Panc1 (cell line): ENCODE measurements at places on chromosomes 1 and 21.
A peak's percentile ranks its signal among the peaks of the same experiment; 100 is the strongest.

DNA sequence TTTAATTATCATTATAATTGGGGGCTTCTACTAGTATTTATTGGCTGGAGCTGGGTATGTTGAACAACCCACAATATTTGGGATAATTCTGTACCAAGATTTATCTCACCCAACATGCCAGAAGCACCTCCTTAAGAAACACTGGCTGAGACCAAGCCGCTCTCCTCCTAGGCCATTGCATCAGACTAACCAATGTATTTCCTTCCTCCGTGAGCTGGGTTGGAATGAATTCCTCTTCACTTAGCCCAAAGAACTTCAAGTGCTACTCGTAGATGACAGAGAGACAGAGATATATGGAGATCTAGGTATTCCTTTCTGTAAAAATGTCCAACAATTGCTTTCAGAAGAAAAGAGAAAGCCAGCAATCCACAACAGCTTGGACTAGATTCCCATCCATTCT is 87.2 kb upstream of the ETS2 start:
- DNase-seq = no peak

GRCh38 chr1:14263671-14264070 is 334.8 kb upstream of the KAZN start:
- no peak for DNase-seq

DNA sequence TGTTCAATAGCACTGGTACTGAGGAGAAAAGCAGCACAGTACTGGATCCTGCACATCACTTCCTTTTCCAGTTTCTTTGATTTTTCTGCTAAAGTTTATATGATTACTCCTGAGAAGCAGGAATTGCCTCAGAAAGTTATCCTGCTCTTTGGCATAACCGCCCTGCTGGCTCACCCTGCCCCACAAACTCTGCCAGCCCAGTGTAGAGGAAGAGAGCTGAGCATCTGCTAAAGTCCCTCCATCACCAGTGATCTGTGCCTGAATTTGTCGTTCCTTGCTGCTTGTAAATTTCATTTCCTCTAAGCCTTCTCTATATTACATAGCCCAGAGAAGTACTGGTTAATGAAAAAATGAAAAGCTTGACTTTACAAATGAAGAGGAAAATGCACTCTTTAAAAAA is 87.0 kb upstream of the C1orf21 start:
- DNase-seq = no peak

DNA sequence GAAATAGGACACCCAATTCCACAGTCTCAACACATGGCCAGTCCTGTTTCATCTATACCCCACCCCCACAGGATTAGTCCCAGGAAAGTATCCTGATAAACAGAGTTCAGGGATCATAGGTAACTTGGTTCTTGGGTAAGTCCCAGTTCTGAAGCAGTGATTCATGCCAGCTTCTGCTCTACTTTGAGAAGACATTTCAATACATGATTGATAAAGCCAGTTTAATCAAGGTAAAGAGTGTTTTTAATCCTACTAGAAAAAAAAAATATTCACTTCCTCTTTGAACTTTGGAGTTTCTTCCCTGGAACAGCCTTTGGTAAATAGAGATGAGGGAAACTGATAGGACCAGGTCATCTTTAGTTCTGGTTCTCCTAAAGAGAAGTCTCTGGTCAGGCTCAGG is 142.4 kb downstream of the TLR5 start:
- no peak for DNase-seq

DNA sequence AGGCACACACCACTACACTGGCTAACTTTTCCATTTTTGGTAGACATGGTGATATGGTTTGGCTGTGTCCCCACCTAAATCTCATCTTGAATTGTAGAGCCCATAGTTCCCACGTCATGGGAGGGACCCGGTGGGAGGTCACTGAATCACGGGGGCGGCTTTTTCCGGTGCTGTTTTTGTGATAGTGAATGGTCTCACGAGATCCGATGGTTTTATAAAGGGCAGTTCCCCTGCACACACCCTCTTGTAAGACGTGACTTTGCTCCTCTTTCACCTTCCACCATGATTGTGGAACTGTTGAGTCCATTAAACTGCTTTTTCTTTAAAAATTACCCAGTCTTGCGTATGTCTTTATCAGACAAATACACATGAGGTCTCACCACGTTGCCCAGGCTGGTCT is 1.3 kb upstream of the FTCD start:
- DNase-seq = no peak

DNA sequence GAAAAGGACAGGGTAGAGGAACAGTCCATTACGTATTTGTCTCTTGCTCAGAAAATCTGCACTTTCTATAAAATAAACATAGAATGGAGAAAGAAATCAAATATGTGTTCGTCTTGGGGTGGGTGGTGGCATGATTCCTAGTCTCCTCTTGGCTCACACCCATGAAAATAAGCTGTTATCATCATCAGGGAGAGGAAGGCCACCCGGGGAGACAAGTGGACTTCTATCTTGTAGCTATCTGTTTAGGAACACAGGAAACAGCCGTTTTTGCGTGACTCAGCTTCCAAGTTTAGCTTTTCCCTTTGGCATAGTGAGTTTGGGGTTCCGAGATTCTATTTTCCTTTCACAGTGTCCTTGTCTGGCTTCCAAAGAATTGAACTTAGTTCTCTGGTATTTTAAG is 622.3 kb downstream of the PTPRU start:
- DNase-seq = no peak

DNA sequence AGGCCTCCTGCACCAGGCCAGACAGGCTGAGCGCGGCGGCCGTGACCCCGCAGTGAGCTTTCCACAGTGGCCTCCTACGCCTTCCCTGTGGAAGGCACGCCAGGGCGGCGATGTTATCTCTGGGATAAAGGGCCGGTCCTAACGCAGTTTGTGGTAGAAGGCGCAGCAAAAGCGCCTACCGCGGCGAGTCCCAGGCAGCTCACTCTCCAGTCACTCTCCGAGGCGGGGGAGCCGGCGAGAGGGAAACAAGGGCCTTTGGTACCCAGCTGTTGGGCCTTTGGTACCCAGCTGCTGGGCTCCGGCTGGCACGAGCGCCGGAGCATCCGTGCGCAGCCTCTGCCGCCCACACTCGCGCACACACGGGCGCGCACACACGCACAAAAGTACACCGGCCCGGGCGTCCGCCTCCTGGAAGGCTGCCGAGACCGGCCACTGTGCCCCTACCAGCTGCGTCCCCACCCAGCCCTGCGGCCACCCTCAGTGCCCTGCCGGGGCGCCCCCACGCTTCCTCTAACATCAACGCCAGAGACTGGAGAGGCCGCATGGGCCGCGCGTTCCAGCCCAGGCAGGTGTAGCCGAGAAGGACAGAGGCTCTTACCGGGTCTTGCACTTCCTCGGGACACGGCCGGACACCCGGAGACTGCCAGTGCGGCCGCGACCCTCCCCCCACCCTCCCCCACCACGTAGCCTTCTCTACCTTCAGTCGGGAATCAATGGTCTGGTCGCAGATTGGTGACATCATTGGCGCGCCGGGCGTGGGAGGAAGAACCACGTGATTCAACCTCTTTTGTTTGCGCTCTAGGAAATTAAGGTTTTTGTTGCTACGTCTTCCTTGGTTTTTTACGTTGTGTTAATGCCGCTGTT is 19.5 kb upstream of the ADAR start:
- DNase-seq = peak; percentile 71

DNA sequence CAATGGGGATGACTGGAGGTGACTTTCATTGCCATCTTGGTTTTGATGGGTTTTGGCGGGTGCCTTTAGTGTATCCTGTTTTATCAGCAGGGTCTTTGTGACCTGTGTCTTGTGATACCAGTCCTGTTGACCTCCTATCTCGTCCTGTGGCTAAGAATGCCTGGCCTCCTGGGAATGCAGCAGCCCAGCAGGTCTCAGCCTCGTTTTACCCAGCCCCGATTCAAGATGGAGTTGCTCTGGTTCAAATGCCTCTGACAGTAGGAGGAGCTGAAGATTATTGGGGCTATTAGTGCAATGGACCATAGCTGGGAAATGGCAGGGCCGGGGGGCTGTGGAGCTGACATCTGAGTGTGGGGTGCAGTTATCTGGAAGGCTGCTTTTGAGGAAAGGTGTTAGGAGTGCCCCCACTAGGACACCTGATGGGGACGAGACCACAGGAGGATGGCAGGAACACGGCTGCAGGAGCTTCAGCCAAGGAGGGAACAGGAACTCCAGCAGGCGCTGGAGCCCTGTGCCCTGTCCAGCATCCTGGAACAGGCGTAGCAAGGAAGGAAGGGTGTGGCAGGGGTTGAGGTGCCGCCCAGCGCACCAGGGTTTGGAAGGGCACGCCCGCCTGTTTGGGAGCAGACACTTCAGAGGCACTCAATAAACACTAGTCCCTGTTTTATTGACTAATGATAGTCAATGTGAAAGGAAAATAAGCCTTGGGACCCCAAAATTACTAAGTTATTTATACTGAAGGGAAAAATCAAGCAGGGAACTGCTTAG is 15.3 kb upstream of the AGPAT3 start:
- DNase-seq = no peak

DNA sequence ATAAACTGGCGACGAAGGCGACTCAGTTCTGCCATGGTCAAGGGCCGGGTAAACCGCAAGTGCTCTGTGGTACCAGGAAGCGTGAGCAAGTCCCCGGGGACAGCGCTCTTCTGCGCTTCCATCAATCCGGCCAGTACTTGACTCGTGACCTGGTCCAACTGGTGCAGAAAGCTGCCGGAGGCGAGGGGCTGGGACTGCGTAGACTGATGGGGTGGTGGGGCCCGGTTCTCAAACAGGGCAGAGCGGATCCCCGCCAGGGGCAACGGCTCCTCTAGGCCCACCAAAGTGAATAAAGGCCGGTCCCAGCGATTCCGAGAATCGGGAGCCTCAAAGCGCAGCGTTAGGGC is 852 bp downstream of the KTI12 start:
- no peak for DNase-seq

GRCh38 chr1:35120458-35121133 is 41.4 kb downstream of the ZMYM1 start:
- no peak for DNase-seq

DNA sequence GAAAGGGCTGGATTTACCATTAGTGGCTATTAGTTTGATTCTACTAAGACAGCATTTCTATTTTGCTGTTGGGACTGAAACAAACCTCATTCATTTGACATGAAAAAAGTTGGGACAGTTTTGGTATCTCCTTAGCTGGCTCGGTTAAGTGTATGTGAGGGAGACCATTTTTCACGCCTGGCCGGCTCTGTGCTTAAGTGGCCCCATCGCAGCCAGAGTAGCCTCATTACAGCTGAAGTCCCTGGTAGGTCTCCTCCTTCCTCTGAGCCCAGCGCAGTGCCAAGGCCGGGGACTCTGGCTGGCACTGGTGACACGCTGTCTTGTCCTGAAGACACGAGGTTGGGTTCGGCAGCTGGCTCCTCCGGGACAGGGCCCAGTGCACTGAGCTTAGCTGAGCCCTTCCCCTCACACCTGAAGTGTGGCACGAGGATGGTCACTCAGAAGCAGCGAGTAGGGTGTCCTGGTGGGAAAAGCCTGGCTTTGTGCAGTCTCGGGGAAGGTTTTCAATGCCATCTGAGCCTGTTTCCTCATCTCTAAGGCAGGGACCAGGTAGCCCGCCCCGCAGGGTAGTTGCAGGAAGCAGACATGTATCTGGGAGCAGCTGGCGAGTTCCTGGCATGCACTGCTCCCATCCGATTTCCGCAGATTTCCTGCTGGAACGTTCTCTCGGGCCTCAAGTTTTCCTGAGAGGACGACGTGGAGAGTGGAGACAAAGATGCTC is 196.5 kb downstream of the DYRK1A start:
- DNase-seq = no peak

DNA sequence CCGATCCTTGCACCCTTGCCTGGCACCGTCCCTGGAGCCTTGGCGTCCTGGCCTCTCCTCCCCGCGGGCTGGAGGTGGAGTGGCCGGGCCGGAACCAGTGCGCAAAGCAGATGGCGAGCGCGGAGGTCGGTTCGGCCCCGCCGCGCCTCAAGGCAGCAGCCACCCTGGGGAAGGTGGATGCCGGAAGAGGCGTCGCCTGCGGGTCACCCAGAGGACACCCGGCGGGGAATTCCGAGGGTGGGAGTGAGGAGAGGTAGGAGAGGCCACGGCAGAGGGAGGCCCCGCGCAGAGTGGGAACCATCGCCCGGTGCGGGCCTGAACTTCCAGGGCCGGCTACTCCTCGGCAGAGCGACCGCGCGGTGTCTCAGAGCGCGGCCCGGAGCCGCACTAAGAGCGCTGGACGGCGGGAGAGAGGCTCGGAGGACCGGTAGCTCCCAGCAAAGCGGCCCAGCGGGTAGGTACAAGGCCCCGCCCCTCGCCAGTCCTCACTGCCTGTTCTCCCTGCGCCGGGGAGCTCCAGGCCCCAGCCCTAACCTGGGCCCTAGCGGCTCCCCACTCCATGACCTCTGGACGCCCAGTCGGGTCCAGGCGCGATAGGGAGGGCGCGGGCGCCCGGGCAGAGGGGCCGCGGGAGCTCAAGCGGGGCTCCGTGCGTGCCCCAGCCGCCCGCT is at the start of gene RNF207:
Gene RNF207 (plus strand): TSS at position 271 of the 671 bp plus-strand sequence. CDS start 417 bp downstream, outside the sequence.
- no peak for DNase-seq

GRCh38 chr1:46070164-46070814 is 62.1 kb downstream of the PIK3R3 start:
- no peak for DNase-seq

- DNase-seq = no peak
Measured at GRCh38 chr1:186231861-186232436, 143.1 kb downstream of the TPR start.

GRCh38 chr1:176996456-176997090 is 167.9 kb downstream of the ASTN1 start:
- no peak for DNase-seq

- no peak for DNase-seq
Measured at GRCh38 chr1:168697356-168698126, 31.5 kb downstream of the DPT start.

- DNase-seq = no peak
Measured at GRCh38 chr1:29636936-29637335, 400.6 kb downstream of the PTPRU start.

- no peak for DNase-seq
Measured at GRCh38 chr1:173248247-173248940, 41.3 kb upstream of the TNFSF4 start.

DNA sequence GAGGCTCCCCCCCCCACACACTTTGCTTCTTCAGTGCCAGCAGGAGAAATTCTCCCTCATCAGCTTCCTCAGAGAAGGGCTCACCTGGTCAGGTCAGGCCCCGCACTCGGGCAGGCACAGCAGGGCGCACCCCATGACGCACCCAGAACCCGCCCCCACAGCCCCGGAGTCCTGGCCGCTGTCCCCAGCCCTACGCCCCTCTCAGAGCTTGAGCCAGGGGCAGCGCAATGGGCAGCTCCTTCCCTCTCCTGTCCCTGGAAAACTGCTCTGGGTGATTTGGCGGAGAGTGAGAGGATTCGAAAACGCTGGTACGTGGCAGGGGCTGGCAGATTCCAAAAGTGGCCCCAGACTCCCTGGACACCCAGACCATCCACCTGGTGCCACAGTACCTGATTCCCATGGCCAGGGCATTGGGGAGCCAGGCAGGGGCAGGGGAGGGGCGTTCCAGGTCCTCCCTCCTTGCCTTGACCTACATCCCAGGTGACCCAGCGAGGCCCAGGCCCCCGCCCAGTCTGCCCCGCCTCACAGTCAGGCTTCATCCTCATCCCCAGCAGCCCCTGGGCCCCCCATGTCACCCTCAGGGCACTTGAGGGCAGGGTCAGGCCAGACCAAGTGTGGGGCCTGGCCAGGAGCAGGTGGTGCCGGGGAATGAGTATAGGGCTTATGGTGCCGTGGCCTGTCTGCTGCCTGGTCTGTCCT is 23.7 kb downstream of the RRP1 start:
- no peak for DNase-seq

GRCh38 chr1:236560213-236560771 is 36.5 kb downstream of the LGALS8 start:
- no peak for DNase-seq

- DNase-seq = no peak
Measured at GRCh38 chr1:102838016-102838415, 270.3 kb downstream of the COL11A1 start.

- DNase-seq = no peak
Measured at GRCh38 chr1:2159124-2159523, 35.4 kb downstream of the FAAP20 start.
